ENCODE measurements at places on chromosomes 1 and 21.
A peak's percentile ranks its signal among the peaks of the same experiment; 100 is the strongest.

- DNase-seq, result peak; percentile 80
Observed at GRCh38 chr1:30525971-30526651, 197.3 kb downstream of the MATN1 start.

DNA sequence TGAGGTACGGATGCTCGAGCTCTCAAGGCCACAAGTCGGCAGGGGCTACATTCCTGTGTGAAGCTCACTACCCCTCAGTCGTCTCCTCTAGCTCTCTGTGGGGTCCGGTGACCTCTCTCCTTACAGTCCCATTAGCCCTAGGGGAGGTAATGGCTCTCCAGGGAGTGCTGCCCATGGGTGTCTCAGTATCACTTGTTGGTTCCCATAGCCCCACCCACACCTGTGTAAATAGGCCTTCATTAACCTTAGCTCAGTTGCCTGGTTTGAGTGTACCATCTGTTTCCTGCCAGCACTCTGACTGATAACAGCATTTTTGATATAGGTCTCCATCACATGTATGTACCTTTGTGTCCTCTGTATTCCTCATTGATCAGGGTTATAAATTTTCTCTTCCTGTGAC lies 133.2 kb upstream of the KCNJ15 start:
- DNase-seq, result no peak

GRCh38 chr1:1164701-1165451 lies 8.8 kb upstream of the TTLL10 start:
- peak; percentile 14 for DNase-seq

- peak; percentile 83 for DNase-seq
Observed at GRCh38 chr1:244050835-244051444, at the start of gene ZBTB18. Gene ZBTB18 (plus strand): TSS chr1:244051283. CDS start chr1:244051432, 149 bp downstream.

DNA sequence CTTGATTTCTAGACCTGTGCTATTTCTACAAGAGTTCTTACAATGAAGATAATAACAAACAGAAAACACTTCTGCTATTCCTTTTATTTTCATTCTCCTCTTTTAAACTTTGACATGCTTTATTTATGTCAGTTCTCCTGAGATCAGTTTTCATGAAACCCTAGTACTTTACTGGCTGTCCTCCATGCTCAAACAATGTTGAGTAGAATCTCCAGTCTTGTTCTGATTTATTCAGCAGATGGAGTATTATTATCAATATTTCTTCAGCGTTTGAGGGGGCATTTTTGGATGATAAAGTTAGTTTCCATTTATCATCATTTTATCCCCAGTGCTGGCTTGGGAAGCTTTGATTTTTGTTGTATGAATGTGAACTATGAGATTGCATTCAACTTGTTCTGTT lies 85.9 kb upstream of the WARS2 start:
- no peak for DNase-seq

DNA sequence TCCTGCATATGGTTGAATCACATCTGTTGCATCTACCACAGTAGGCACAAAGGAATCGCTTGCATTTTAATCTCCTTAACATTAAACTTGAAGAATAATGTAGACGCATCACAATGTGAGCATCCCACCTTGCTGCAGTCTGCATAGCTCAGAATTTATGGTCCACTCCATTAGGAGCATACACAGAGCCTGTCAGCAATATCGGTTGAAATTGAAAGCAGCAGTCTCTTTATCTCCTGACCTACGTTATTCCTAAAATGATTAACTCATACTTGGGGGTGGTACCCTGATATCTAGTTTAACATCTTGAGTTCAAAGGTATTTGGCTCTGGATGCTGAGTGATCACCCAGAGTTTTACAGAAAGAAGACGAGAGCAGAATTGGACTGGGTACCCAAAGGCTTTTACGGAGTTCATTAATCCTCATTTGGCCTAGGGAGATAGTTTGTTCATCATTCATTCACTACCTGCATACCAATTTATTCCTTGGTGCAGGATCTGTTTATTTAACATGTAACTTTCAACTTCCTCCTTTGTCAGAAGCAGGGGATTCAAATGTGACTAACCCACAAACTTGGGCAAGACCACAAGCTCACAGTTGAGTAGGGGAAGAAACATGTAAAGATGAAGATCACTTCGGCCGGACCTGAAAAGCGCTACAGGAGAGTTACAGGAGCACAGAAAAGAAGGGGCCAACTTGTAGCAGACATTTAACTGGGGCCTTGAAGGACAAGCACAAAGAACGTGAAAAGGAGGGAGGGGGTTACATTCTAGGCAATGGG lies 187.9 kb downstream of the DAB1 start:
- no peak for DNase-seq

DNA sequence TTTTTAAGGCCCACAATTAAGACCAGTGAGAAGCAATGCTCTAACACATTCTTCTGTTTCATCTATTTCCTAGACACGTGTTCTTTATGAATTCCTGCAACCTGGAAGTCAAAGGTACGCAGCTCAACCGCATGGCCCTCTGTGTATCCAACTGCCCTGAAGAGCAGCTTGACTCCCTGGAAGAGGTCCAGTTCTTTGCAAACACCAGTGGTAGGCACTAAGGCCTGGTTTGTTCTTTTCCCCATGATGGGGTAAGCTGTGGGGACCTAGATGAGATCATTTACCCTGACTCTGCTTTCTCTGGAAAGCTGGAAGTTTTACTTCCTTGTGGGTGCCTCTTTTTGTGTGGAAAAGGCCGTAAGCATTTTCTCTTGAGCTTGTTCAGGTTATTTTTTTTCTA lies 7.3 kb downstream of the SLC44A3 start:
- DNase-seq, result no peak

- DNase-seq, result no peak
Observed at GRCh38 chr1:211113566-211113965, 20.4 kb downstream of the KCNH1 start.

GRCh38 chr1:225806249-225806648 lies 3.7 kb upstream of the EPHX1 start:
- no peak for DNase-seq

- DNase-seq, result no peak
Observed at GRCh38 chr1:85936057-85936456, 220.5 kb downstream of the COL24A1 start.

GRCh38 chr1:214306269-214306668 lies 25.3 kb downstream of the SMYD2 start:
- DNase-seq, result no peak

GRCh38 chr1:28648008-28648473 lies 359 bp upstream of the RNU11 start:
- peak; percentile 93 for DNase-seq

DNA sequence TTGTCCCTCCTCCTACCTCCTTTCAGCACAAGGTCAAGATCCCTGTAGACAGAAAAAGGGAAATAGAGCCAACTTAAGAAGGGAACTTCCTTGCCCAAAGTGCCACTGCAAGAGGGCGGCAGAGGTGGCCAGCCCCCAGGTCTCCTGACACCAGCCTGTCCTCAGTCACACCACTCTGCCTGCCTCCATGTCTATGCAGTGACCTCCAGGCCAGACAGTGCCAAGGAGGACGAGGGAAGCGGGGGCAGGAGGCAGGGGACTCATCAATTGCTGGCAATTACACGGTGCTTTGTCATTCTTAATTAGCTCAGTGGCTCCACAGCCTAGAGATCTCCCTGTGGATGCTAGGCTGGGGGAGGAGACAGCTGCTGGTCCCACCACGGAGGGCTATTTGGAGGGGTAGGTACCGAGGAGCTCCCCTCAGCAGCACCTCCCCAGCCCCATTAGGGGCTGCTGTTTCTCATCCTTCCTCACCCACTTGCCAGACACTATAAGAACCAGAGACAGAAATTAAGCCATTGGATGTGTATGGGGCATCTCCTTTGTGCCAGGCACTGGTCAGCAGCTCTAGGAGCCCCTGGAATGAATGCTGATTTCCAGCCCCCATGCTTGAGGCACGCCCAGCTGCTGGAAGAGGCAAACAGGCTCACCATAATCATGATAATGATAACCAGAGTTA lies 6.1 kb upstream of the LDLRAP1 start:
- no peak for DNase-seq

DNA sequence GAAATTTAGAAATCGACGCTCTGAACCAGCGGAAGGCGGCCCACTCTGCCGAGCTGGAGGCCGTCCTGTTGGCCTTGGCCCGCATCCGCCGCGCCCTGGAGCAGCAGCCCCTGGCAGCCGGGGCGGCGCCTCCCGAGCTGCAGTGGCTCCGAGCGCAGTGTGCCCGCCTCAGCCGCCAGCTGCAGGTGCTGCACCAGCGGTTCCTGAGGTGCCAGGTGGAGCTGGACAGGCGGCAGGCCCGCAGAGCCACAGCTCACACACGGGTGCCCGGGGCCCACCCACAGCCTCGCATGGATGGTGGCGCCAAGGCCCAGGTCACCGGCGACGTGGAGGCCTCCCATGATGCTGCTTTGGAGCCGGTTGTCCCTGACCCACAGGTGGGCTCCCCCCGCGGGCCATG lies 47.0 kb upstream of the DIP2A start:
- DNase-seq, result no peak

DNA sequence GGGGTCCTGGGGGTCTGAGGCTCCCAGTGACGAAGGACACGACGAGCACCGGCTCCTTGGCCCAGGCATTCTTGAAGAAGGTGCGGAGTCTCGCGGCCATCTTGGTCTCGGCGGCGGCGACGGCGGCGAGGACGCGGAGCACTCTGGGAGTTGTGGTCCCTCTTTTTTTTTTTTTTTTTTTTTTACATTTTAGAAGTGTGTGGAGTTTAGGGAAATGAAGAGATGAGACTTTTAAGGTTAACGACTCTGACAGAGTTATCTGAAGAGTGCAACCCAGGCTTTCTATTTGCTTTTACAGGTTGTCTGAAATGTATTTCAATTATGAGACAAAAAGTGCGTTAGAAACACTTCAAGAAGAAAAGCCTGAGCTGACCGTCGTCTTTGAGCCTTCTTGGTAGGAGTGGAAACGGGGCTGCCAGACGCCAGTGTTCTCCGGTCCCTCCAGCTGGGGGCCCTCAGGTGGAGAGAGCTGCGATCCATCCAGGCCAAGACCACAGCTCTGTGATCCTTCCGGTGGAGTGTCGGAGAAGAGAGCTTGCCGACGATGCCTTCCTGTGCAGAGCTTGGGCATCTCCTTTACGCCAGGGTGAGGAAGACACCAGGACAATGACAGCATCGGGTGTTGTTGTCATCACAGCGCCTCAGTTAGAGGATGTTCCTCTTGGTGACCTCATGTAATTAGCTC lies 9.7 kb downstream of the OR2B11 start:
- DNase-seq, result peak; percentile 53

GRCh38 chr1:205775015-205775716 lies at the start of gene RAB29:
Gene RAB29 (minus strand): TSS chr1:205775482. CDS start chr1:205774956, 526 bp downstream.
- DNase-seq, result peak; percentile 77

- DNase-seq, result no peak
Observed at GRCh38 chr1:45785583-45785982, 17.8 kb upstream of the MAST2 start.

GRCh38 chr1:30881319-30882181 lies 27.0 kb downstream of the SDC3 start:
- no peak for DNase-seq

GRCh38 chr1:86765073-86765472 lies 60.7 kb downstream of the SH3GLB1 start:
- DNase-seq, result no peak

DNA sequence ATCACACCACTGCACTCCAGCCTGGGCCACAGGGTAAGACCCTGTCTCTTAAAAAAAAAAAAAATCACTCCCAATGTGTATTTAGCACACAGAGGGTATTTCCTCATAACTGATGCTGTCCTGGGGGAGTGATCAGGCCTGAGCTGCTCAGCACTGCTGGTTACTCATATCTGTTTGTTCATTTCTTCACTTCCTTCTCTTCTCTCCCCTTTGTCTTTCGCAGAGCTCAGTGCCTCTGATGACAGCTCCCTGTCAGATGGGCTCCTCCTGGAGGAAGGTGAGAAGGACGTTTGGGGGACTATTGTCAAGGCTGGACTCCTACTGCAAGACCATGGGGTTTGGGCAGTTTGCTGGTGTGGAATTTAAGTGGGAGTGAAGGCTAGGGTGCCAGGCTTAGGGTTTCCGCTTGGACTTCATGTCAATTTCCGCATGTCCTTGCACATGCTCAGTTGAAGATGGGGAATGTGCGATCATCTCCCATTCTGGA lies 13.0 kb downstream of the INAVA start:
- peak; percentile 6 for DNase-seq

DNA sequence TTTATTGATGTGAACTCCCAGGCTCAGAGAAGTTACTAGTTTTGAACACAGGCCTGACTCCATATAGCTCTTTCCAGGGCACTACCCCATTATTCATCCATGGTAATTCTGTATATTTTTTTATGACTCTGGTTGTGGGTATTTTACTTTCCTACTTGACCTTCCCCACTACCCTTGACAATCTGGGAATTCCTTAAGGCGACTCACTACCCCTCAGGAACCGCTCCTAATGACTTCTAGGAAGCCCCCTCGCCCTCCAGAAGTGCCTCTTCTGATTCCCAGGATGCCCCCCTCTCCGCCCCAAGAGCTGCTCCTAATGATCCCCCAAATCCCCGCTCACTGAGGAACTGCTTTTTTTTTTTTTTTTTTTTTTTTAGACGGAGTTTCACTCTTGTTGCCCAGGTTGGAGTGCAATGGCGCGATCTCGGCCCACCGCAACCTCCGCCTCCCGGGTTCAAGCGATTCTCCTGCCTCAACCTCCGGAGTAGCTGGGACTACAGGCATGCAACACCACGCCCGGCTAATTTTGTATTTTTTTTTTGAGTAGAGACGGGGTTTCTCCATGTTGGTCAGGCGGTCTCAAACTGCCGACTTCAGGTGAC lies 972 bp upstream of the KDM4A start:
- no peak for DNase-seq

DNA sequence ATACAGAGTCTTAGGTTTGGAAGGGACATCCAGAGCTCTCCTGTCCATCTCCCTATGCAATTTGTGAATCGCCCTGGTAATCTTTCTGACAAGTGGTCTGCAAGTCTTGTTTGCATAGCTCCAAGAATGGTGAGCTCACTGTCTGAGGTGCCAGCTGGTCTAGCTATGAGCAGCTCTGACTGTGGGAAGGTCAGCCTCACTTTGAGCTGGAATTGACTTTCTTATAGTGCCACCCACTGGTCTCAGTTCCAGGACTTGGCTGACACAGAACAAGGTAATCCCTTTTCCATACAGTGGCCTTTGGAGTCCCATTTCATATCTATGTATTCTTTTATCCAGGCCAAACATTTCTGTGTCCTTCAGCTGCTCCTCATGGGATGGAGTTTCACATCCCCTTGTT lies 95.6 kb upstream of the C8B start:
- DNase-seq, result peak; percentile 54

- DNase-seq, result no peak
Observed at GRCh38 chr1:86776108-86776507, 71.7 kb downstream of the SH3GLB1 start.

- no peak for DNase-seq
Observed at GRCh38 chr1:231401478-231401877, 20.6 kb downstream of the EGLN1 start.

- DNase-seq, result no peak
Observed at GRCh38 chr1:184650177-184650866, 104.3 kb downstream of the EDEM3 start.

GRCh38 chr1:209791920-209792319 lies 7.6 kb upstream of the C1orf74 start:
- no peak for DNase-seq
